RWPE1 (cell line): ENCODE measurements at places on chromosomes 5 and 9.

DNA sequence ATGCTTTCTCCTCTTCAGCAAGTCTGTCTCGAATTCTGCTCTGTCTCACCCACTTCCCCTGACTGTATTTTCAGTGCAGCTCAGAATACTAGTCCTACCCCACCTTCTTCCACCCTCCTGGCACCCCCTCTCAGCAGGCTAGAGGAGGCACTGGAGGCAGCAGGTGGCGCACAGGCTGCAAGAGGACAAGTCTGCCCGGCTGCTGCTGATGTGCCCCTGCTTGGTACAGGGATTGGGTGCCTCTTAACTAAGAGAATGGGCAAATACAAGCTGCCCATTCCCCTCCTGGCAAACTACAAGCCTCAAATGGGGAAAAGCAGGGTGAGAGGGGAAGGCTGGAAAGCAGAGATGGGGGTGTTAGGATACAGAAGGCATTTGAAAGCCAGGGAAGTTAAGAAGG is 5.1 kb downstream of the TLN1 start:
- no peak for DNase-seq

GRCh38 chr9:119453490-119453911 is 84.3 kb upstream of the BRINP1 start:
- peak; percentile 84 for DNase-seq

GRCh38 chr9:120933310-120934055 is 6.9 kb upstream of the TRAF1 start:
- no peak for DNase-seq

GRCh38 chr9:92709954-92710353 is 40.0 kb upstream of the IPPK start:
- DNase-seq = no peak

GRCh38 chr5:151318850-151319732 is 15.5 kb upstream of the SLC36A3 start:
- no peak for DNase-seq

DNA sequence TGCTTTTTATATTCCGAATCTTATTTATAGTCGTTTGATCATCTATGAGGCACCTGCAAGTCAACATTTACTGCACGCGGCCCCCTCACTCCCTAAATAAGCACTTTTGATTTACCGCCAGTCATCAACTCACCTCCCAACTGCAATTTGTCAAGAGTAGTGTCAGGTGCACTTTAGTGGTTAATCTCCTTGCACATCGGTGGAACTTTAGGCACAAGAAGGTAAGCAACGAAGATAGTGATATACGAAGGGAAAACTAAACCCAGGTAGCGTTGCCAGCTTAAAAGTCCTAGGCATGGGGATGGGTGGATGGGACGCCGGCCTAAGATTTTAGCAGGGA is 513 bp upstream of the RNF180 start:
- DNase-seq = no peak

GRCh38 chr5:1247811-1248210 is 22.6 kb downstream of the SLC6A18 start:
- DNase-seq = no peak

DNA sequence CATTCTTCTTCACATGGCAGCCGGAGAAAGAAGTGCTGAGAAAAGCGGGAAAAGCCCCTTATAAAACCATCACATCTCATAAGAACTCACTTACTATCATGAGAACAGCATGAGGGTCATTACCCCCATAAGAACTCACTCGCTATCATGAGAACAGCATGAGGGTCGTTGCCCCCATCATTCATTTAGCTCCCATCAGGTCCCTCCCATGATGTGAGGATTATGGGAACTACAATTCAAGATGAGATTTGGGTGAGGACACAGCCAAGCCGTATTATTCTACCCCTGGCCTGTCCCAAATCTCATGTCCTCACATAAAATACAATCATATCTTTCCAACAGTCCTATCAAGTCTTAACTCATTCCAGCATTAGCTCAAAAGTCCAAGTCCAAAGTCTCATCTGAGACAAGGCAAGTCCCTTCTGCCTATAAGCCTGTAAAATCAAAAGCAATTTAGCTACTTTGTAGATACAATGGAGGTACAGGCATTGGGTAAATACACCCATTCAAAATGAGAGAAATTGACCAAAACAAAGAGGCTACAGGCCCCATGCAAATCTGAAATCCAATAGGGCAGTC is 79.1 kb downstream of the MROH2B start:
- no peak for DNase-seq

- DNase-seq = no peak
Measured at GRCh38 chr9:36950389-36950788, 83.7 kb downstream of the PAX5 start.

GRCh38 chr5:140000332-140000731 is 42.8 kb downstream of the NRG2 start:
- no peak for DNase-seq

DNA sequence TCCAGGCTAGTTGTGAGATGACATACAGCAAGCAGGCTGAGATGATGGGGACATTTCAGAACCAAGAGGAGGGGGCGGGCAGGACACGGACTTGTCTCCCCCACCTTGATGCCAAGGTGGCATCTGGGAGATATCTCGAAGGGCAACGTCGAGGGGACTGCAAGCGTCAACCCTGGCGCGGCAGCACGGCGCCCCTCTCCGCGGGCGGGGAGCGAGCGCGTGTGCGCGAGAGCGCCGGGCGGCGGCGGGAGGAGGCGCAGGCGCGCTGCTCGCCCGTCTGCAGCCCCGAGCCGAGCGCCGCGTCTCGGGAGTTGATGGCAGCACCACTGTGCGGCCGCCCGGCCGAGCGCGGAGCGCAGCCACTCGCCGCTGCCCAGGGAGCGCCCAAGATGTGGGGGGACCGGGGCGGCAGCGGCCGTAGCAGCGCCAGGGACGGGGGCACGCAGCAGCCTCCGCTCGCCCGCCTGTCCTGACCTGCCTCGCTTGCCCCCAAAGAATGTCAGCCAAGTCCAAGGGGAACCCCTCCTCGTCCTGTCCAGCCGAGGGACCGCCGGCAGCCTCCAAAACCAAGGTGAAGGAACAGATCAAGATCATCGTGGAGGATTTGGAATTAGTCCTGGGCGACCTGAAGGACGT is at the start of gene PRR16:
TSS of gene PRR16 (plus strand) at position 310 of the 636 bp plus-strand sequence.
- DNase-seq = peak; percentile 60

DNA sequence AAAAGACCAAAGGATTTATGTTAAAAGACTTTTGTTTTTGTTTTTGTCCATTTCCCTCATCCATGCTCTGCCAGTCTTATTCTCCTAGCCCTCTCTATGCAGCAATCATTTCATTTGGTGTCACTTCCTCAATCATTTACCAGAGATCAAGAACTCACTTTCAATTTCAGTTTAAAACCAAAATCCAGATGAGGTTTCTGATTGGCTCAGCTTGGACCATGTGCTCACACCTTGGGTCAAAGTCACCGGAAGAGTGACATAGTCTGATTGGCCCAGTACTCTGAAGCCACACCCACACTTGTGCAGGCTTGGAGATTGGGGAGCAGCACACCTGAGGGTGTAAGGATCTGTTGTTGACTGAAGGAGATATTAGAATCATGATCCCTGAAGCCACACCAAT is 79.6 kb downstream of the TLR4 start:
- DNase-seq = no peak

- DNase-seq = no peak
Measured at GRCh38 chr9:114899995-114900394, 30.4 kb downstream of the TNFSF8 start.

- DNase-seq = no peak
Measured at GRCh38 chr5:95895771-95896170, 65.9 kb downstream of the ELL2 start.

DNA sequence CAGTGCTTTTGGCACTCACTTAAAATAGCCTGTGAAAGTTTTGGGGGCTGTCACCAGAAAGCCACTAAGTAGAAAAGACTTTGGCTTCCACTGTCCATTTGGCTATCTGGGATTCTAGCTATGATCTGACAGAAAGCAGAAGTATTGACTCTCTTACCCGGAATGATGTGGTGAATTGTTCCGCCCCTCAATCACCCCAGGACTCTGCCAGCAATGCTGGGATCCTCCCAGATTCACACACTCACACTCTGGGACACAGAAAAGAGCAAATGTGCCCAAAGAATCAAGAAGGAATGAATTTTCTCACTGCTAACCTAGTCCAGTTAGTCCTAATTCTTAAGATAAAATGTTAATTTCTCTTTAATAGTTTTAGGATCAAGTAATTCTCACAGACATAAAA is 576.9 kb downstream of the BNC2 start:
- DNase-seq = no peak

- no peak for DNase-seq
Measured at GRCh38 chr5:98982880-98983279, 54.1 kb upstream of the CHD1 start.

DNA sequence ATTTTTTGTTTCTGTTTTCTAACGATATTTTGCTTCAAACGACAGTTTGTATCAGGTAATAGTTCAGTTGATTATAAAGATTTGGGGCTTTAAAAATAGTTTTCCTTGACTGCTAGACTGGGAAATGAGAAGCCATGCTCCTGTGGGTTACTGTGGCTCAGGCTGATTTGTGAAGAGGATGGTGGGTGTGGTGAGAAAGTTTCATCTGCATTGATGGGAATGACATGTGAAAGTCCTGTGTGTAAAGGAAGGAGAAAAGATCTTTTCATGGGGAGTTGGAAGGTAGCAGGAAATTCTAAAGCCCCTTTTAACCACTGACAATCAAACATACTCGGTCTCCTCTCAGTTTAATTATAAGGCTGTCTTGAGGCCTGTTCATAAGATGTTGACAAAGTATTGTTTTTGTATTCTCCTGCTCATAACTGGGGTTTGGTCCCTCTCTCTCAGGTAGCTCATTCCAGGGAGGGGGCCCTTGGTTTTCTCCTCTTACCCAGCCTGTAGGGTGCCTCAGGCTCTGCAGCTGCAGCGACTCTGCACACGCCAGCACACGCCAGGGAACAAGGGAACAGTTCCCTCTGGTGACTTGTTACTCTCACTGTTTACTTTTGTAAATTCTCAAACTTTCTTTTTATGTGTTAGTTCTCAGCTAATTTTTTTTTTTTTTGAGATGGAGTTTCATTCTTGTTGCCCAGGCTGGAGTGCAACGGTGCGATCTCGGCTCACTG is 91.6 kb downstream of the CARTPT start:
- DNase-seq = no peak

- DNase-seq = peak; percentile 22
Measured at GRCh38 chr9:90556897-90557675, 85.5 kb downstream of the DIRAS2 start.

DNA sequence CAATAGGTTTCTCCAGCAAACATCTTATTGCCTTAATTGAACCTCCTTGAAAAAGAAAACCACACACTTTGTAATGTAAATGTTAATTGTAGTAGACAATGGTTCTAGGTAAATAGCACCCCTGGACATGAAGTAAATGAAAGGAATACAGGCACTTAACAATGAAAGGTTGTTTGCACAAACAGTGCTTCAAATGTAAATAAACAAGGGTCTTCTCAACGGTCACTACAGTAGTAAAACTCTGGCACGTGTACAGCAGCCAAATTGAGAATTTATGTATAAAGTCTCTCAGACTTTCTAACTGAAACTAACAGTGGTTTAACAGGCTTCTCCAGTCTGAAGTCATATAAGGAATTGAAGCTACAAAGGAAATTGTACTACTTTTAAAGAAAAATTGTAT is 218.3 kb downstream of the MEF2C start:
- no peak for DNase-seq

DNA sequence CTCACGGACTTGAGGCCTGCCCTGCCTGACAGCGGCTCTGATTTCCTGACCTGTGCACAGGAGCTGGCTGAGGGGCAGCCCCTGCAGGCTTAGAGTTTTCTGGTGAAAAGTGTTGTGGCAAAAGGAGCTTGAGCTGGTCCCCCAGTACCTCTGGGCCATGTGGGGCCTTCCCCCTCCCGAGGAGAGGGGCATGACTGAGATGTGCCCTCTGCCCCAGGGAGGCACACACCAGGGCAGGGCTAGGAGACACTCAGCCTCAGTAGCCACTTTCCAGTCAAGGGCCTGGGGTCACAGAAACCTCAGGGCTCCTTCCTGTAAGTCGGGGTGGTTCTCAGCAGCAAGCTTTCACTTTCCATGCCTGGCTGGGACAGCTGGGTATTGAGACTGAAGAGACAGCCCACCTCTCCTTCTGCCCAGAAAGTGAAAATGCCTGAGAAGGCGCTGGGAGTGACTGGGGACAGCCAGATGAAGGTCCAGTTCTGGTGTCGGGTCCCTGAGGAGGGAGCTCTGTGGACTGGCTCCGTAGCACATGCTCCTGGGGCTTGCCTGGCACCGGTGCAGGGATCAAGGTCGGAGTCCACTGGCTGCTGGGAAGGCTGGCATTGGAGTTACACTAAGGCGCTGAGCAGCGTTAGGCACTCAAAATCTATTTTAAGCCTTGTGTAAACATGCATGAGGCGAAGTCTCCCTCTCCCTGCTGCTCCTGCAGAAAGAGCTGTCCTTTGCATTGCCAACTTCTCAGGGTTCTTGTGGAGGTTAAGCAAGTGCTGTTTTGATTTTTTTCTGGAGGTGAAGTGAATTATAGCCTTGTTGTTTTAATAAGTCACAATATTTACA is 394.9 kb downstream of the GADD45G start:
- DNase-seq = no peak

DNA sequence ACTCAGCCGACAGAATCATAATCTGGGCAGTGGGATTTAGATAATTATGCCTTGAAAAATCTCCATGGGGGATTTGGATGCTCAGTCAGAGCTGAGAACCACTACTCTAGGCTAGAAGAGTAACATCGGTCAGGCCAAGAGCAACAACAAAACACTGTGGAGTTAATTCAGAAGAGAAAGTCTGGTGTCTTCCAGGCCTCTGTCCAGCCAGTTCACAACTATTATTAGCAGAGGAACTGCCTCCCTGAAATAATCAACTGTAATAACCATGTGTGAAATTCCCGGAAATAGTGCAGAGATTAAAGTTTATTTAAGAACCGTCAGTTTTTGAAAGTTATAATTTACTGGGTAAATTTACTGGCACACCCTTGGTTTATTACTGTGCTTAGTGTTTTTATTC is 8.2 kb upstream of the MARCHF3 start:
- no peak for DNase-seq

DNA sequence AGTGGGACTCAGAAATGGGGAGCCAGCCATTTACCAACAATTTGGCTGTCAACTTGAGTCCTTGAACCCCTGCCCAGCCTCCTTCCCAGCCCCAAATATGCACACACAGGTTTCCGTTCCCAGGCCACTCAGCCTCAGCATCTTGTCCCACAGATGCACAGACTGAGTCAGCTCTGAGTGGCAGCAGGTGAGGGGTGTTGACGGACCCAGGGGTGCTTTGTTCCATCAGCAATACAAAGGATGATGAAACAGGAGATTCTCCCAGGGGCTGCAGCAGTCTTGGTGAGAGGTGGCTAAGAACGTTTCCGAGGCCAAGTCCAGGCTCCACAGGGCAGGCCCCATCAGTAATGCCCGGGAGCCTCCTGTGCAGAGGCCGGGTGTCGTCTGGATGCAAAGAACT is 4.9 kb upstream of the OLFM1 start:
- no peak for DNase-seq

DNA sequence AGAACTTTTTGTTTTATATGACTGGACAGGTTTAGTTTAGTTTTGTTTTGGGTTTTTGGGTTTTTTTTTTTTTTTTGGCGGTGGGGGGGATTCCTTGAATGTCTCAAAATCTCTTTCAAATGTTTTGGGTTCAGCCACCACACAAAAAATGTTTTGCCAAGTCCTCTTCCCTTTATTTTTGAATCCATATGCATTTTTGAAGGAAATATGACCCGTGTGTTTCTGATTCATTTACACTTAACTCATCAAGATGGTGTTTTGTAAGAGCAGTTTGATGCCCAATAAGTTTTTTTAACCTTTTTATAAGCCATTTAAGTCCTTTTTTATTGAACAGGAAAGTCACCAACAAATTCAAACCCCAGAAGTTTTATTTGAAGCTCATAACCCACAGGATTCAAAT is 209.8 kb downstream of the CWC27 start:
- DNase-seq = no peak
